ENCODE measurements at places on chromosomes 2 and 18.

- DNase-seq: no peak
These were observed 206.6 kb downstream of the HAUS1 start for GRCh38 chr18:46310675-46311345.

GRCh38 chr2:225355788-225356187 lies 43.7 kb upstream of the NYAP2 start:
- no peak for DNase-seq

GRCh38 chr18:78526275-78526674 lies 453.3 kb upstream of the SALL3 start:
- no peak for DNase-seq

DNA sequence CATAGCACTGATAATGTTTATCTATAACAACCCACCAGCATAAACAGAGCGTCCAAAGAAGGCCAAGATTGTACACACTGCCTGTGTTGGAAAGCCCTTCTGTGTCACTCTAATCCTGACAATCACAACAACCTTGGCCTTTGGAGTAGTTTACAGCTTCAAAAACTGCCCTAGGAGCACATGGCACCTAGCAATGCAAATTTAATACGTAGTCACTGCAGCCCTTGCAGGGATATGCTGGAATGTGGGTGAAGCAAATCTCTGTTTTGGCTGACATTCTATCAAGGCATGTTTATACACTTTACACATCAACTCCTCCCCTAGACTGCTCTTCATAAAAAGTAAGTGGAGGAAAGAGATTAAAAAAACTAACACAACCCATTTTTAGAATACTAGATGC lies 66.8 kb downstream of the GRB14 start:
- DNase-seq: no peak

DNA sequence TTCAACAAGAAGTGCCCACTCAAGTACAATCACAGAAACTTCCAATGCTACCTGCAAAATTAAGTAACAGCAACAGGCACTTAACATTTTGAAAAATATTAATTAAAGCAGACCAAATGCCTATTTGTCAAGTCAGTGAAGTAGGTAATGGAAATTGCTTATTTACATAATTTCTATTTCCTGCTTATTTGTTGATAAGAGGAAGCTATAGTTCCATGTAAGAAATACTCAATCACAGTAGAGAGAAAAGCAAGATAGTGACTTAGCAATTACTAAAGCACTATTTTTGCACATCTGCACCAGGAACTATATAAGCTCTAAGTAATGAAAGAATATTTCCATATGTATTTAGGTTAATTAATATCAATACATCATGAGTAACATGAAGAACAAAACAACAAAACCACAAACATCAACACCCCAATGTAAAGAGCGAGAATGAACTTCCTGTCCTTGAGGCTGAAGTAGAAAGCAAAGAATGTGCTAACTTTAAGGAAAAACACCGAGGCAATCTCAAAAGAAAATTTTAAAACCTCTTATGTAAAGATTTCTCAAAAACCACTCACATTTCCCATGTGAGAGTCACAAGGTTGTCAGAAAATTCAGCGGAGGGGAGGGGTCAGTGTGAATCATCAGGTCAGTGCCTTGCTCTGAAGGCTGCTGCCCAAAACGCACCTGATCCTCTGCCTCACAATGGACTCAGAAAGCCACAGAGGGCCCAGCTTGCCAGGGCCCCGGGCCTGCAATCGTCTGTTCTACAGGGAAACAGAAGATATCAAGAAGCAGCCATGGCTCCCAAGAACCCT lies 12.5 kb downstream of the NPC1 start:
- no peak for DNase-seq

- DNase-seq: no peak
These were observed 139.5 kb downstream of the LRRC30 start for GRCh38 chr18:7370375-7370774.

DNA sequence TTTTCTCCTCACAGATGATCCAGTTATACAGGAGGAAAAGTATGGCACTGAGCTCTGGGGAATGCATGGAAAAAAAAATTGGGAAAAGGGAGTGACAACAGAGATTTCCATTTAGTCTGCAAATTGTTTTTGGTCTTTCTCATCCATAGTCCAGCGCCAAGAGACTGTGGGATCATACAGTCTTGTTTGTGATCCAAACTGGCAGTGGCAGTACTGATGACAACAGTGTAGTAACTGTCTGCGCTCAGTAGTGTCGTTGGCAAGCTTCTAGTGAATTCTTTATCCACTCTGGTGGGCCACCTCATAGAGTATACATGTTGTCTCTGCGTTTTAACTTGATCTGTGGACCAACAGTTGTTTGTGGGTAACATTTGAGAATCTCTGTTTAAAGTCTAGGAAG lies 37.9 kb downstream of the GALNT1 start:
- no peak for DNase-seq
